Lung (tissue), 17 donors: ENCODE measurements at places on chromosomes 5 and 9. TPM values are rescaled to one million over a fixed set of nuclear protein-coding genes. Genes with fewer than 3 reads are reported as not detected.

DNA sequence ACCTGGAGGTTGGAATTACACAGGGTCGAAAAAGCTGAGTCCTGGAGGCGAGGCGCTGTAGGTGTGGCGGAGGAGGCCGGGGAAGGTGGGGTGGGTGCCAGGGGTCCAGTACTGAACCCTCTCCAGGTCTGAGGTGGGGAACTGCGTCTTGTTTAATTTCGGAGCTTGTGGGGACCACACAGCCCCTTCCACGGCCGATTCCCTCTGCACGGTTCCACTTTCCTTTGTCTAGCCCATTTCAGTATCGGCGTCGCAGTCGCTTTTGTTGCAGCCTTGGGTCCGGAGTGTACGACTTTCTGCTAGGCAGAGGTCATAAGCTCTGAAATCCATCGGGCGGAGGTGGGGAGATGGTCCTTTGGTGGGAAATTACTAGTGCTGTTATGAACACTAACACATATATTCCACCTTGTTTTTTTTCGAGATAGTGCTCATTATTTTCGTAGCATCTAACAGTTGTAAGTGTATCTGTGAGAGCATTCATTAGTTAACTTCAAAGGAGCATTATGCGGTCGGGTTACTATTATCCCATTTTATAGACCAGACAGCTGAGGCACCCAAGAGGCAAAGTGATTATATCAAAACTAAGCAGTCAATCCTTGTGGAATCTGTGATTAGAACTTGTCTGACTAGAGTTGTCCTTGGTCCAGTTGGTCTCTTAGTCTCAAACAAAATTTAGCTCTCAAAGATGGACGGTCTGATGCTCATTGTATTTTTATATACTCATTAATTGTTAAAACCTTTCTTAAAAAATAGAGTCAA lies 737 bp downstream of the RNF180 start:
- DNase-seq, result peak; percentile 58

- no peak for DNase-seq
Observed at GRCh38 chr9:134181648-134182034, 17.3 kb upstream of the RNU6ATAC start.

DNA sequence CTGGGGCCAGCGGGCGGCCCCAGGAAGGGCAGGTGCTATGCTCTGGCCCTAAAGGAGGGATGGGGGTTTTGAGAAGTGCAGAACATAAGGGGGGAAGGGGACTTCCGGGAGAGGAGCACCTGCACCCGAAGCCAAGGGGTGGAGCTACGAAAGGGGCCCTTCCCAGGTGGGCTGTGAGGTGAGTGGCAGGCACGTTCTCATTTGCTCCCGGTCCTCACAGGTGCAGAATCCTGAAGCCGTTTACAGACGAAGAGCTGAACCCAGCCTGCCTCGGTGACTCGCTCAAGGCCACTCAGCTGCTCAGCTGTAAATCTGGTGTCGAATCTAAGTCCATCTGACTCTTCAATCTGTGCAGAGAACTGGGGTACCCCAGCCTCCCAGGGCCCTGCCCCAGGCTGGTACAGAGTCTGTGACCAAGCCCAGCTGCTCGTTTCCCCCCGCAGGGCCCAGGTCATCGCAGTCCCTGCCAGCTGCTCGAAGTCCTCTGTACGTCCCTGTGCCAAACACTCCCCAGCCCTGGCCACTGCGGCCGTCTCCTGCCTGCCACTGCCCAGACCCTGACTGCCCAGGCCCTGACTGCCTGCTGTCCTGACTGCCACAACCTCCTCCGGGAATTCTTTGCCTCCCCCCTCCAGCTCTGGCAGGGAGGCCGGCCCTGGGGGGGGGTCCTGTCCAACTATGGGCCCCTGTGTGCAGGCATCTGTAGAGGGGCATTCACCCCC lies 53.8 kb upstream of the RXRA start:
- no peak for DNase-seq

- DNase-seq, result no peak
Observed at GRCh38 chr5:77906806-77907205, 130.7 kb upstream of the TBCA start.

DNA sequence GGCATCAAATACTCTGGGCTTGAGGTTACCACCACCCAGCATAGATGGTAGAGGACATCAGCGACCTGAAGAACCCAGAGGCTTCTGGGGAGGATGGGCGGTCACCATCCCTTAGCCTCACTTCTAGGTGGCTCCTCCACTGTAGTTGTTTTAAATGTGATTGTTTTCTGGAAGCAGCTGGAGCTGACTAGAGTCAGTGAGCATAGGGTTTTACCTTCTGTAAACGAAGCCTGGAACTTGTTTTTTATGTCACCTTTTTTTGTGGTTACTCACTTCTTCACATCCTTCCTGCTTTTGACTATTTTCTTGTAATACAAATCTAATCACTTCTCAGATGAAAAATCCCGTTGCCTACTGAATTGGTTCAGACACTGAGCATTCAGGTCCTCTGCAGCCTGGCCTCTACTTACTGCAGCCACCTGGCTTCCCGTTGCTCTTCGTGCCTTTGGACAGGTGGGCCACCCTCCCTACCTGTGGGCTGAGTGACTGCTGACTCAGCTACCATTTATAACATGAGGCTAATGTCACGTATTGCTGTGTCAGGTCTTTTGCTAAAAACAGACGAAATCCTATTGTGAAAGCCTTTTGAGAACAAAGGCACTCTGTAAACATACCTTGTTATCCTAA lies 167.8 kb downstream of the MAN2A1 start:
- DNase-seq, result no peak

GRCh38 chr5:161085056-161085455 lies 233.0 kb upstream of the ATP10B start:
- DNase-seq, result peak; percentile 24

DNA sequence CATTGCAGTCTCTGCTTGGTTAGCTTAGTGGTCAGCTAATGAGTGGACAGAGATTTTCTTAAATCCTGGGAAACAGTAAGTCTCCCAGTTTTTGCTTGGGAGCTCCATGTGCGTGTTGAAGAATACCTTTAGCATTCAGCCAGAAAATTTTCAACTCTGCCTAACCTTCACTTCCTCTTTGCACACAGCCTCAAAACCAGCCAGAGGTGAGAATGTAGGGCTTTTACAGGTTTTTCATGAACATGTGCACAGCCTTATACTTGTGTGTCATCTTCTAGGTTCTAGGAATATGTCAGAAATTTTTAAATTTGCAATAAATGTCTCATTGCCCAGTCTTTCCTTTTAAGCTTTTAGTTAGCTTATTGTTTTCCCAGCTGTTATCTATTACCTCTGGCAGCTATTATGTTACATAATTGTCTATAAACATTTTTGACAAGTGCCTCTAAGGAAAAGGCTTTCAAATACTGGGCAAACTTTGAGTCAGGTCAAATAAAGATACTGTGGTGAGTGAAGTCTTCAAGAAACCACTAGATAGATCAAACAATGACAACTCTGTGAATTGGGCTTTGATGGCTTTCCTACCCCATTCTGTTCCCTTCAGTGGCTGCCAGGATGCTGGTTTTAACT lies 12.7 kb downstream of the ADGRV1 start:
- DNase-seq, result no peak

- DNase-seq, result no peak
Observed at GRCh38 chr9:114905170-114905940, 25.0 kb downstream of the TNFSF8 start.

GRCh38 chr9:107489687-107490605 lies at the start of gene KLF4:
TSS of gene KLF4 (minus strand) at chr9:107489769. CDS start at chr9:107489172, 597 bp downstream.
- DNase-seq, result peak; percentile 97

DNA sequence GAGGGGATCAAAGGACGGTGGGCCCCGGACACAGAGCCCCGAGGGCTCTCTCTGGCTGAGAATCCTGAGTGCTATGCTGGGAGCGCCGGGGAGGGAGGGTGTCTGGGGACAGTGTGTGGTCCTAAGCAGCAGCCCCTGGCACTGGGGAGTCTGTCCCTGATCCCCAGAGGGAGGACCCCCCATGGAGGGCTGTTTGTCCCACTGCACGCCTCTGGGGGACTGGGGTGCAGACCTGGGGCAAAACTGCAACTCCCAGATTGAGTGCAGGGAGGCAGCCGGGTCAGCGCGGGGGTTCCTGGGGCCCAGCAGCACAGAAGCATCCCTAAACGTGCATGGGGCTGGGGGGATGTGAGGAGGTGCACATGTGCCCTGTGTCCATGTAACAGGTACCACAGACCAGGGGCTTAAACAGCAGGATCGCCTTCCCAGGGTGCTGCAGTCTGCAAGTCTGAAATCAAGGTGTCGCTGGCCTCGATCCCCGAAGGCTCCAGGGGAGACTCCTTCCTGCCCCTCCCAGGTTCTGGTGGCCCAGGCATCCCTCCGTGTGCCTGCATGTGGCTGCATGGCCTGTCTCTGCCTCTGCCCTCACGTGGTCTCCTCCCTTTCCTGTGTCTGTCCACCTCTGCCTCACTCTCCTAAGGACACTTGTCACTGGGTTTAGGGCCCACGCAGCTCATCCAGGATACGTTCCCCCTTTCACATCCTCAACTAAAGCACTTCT lies 35.9 kb upstream of the IRX4 start:
- DNase-seq, result no peak

DNA sequence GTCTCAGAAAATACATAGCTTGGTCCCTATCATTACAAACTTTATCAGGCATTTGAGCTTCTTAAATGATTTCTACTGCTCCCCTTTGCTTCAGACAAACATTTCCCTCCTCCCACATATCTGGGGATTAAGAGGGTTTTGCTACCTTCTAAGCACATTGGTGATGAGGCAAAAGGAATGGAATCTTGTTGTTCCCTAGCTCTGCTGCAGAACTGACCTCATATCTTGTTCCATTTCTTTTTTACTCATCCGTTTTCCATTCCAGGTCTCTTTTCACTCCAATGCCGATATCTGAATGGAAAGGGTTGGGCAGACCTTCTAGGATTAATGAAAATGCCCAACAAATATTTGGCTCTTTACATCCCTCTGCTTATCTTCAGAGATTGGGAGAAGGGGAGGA lies 444.6 kb downstream of the ZNF608 start:
- no peak for DNase-seq

DNA sequence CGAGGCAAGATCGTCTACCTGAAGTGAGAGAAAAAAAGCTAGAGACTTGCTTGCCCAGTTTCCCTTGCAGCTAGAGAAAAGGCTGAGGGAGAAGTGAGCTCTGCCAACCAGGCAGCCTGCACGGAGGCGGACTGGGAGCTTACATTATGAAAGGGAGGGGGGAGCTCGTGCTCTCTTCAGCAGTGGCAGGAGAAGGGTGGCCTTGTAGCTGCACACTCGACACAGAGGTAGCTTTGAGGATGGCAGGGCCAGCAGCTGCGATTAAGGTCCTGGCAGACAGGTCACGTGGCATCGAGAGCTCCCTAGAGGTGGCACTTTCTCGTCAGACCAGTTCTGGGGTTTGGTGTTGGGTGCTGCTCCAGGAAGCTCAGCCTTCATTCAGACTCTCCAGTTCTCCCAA lies 26.7 kb downstream of the APBA1 start:
- peak; percentile 63 for DNase-seq

DNA sequence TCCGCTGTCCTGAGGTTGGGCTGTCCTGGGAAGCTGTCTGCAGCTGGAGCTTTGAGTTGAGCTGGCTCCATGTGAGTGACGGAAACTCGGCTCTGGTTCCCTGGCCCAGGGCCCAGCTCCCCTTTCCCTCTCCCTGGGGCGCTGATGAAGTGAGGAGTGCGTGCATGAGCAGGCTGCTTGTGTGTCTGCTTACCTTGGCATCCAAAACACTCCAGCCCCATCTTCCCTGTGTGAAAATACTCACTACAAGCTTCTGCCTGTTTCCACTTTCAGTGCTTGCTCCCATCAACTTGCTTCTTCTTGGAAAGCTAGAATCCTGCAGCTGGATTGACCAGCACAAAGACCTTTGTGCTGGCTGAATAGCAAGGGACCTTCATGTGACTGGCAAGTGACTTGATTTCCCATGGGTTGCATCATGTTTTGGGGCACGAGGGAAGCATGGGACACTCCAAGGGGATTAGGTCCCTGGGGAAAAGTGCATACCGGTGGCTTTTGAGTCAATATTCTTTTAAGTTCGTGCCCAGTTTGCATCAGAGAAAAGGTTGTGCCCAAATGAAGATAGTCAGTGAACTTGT lies 198.1 kb downstream of the GADD45G start:
- DNase-seq, result peak; percentile 52

GRCh38 chr9:21796768-21797167 lies 5.7 kb upstream of the MTAP start:
- DNase-seq, result no peak

- no peak for DNase-seq
Observed at GRCh38 chr5:130045334-130045733, 141.1 kb downstream of the CHSY3 start.

GRCh38 chr9:124292696-124293593 lies 35.2 kb downstream of the NEK6 start:
- DNase-seq, result no peak

DNA sequence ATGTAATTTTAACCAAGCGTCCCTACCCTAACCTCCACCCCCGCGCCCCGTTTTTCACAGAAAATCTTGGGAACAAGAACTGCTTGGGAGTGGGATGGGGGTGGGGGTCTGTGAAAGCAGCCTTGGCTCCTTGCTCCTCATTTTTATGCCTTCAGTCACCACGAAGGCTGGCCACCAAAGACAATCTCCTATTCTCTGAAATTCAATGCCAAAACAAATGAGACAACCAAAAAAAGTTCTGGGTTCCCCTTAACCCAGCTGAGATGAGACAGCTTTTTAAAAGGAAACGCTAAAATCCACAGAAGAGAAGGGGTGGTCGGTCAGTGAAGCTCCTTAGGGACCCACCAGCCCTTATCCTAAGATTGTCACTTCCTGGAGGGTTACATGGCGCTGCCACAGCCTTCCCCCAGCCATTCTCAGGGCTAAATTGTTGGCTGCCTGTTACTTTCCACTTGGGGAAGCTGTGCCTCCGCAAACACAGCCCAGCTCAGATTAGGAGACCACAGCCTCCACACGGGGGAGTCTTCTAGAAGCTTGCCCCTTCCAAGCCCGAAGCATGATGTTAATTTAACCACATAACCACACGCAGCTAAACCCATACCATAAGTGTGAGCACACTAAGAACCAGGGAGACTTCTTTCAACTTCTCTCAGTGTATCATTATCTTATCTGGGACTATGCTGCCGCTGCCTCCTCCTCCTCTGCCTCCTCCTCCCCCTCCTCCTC lies 136.3 kb downstream of the FOXD1 start:
- DNase-seq, result peak; percentile 56

PSAT1 gene
- total RNA-seq, result 4.0 TPM

NKD2 gene
- total RNA-seq, result 9.9 TPM

DBH gene
- total RNA-seq, result 0.06 TPM

DAB2IP gene
- total RNA-seq, result 75.0 TPM

PAPPA gene
- 4.6 TPM for total RNA-seq

GTF3C4 gene
- 16.9 TPM for total RNA-seq

SGTB gene
- 11.1 TPM for total RNA-seq

ADAMTS6 gene
- 6.2 TPM for total RNA-seq

P4HA2 gene
- total RNA-seq, result 37.8 TPM

GABBR2 gene
- total RNA-seq, result 0.40 TPM

TOR4A gene
- 42.5 TPM for total RNA-seq

FOXD4 gene
- total RNA-seq, result 0.34 TPM

MEF2C gene
- 47.3 TPM for total RNA-seq
